ENCODE measurements at places on chromosomes 1 and 21.

DNA sequence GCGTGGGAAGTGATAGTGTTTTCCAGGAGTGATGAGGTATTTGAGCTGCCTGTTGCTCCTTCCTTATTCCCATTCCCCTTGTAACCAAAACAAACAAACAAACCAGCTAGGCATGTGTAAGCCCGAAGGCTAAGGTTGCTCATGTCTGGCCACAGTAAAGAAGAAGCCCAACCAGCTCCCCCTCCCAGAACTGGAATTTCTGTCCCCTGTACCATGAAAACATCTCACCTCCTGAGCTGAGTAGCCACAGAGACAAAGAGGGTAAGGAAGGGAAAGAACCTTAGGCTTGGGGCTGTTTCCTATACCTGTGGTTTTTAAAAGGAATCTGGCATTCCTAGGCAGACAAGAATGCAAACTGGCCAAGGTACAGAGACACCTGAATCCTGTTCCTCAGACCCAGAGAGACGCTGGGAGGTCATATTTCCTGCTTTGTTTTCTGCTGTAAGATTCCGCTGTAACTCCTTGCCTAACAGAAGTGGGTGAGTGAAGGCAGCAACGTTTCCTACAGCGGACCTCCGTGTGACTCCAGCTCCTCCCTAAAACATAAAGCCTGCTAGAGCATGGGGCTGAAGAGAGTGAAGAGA lies 41.7 kb upstream of the RAB4A start:
- peak; percentile 95 for DNase-seq

DNA sequence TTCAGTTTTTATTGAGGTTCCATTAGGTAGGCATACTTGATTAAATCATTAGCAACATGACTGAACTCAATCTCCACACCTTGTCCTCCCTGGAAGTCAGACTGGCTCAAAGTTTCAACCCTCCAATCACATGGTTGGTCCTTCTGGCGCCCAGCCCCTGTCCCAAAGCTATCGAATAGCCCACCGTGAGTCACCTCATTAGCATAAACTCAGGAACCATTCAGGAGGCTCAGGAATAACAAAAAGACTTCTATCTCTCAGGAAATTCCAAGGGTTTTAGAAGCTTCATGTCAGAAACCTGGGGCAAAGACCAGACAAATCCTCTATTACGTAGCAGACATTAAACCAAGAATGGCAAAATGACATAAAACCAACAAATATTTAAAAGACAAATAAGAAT lies 78.6 kb downstream of the RGS2 start:
- DNase-seq: peak; percentile 77

DNA sequence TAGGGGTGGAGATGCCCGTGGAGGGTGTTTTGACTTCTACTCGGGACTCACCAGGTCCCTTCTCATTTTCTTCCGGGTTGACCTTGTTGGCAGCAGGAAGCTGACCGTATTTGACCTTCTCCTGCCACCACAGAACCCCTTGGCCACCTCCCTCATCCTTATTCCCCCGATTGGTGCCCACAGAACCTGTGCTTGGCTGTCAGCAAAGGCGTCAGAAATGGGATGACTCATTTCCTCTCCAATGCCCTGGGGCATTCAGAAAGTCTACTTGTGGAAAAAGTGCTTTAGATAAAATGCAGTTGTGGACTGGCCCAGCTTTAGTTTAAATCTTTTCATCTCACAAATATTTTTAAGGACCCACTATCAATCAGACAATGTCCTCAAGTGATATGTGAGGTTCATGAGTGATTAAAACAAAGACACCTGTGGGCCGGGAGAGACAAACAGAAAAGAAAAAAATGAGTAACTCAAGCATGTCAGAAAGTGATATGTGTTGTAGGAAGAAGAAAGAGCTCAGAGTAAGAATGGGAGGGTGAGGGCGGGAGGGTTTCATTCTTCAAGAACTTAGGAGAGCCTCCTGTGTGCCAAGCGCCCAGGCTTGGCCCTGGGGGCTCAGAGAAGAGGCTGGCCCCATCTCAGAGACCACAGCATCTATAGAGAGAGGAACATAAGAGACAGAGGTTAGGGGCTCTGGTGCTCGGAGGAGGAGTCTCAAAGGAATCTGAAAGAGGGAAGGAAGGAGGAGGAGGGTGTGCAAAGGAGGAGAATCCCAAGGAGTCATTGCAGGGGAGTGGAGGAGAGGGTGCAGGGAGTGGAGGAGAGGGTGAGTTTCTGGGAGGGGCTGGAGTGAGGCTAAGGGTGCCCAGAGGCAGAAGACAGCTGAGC lies 221.6 kb upstream of the VAMP3 start:
- DNase-seq: peak; percentile 80

- DNase-seq: no peak
Measured at GRCh38 chr1:58992643-58993042, 208.8 kb upstream of the JUN start.

DNA sequence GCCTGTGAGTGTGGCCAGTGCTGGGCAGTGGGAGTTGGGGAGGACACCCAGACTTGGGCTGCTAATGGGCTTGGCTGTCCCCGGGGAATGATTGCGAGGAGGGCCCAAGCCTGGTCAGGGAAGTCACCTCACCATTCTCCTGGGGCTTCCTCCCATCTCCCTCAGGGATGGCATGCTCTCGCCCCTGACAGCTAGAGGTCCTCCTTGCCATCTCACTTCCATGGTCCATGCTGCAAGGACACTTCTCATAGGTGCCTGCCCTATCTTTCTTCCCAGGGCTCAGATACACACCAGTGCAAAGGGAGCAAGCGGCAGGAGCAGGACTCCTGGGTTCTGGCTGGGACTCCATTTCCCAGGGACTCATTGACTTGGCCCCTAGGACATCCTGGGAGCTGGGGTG lies 4.1 kb downstream of the NTRK1 start:
- DNase-seq: no peak

GRCh38 chr1:13540866-13541265 lies 27.1 kb upstream of the LRRC38 start:
- no peak for DNase-seq

- DNase-seq: peak; percentile 46
Measured at GRCh38 chr1:110477041-110477440, 26.1 kb downstream of the PROK1 start.

DNA sequence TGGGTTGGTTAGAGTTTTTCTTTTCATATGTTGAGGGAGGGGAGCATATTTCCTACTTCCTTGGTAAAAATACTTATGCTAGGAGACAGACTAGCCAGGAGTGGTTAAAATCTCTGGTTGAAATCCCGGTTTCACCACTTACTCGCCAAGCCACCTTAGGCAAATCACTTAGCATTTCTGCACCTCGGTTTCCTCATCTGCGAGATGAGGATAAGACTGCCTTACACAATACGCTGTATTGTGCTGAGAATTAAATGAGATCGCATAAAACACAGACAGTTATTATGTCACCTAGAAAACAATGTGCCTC lies 1.4 kb downstream of the IFFO2 start:
- no peak for DNase-seq

GRCh38 chr21:42040411-42041180 lies 30.4 kb upstream of the ZBTB21 start:
- peak; percentile 36 for DNase-seq

- peak; percentile 89 for DNase-seq
Measured at GRCh38 chr1:198788561-198789064, 149.8 kb downstream of the PTPRC start.
